Mesenchymal stem cell (in vitro differentiated cells and primary cell): ENCODE measurements at places on chromosomes 12 and 14.

GRCh38 chr14:103001226-103001625 is 56.1 kb downstream of the CDC42BPB start:
- H3K4me3 ChIP-seq = no peak overlapping the region
- H3K36me3 ChIP-seq = peaks cover 89% of the 10 kb centered on the region
- no peaks in the 10 kb centered on the region for H3K27me3 ChIP-seq
- H3K27ac ChIP-seq = no peak overlapping the region
- peaks cover 15% of the 10 kb centered on the region for H3K4me1 ChIP-seq

DNA sequence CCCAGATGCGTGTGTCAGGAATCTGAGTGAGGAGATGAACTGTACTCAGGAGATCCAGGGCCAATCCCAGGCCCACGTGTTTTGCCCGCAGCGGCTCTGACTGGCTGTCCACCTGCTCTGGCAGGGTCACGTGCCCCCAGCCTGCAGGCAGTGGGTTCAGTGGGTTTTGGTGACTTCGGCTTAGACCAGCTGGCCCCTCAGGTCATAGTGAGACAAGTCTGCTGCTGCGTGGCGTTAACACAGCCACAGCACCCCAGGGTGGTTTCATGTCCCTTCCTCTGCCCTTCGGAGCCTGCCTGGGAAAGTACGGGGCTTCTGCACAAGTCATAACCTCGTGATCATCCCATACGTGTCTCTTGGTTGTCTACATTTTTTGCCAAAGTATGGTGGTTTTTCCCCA is 2.6 kb downstream of the FBRSL1 start:
- peak overlapping the region; percentile 84 for H3K4me3 ChIP-seq
- no peak overlapping the region for H3K27ac ChIP-seq
- DNase-seq = no peak
- no peaks in the 10 kb centered on the region for H3K27me3 ChIP-seq
- H3K4me1 ChIP-seq = peaks cover 61% of the 10 kb centered on the region

GRCh38 chr12:39620659-39621658 is 1.4 kb upstream of the ABCD2 start:
- DNase-seq = peak; percentile 29

DNA sequence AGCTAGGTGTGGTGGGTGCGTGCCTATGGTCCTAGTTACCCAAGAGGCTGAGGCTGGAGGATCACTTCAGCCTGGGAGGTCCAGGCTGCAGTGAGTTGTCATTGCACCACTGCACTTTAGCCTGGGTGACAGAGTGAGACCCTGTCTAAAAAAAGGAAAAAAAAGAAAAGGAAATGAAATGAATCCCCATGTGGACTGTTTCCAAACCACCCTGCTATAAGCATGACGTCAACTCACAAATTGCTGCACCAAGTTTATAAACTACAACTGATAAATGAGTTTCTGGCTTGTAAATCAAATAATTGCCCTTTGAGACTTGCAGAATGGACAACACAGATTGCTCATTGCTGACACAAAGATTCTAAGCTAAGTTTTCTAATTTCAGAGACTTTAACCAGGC is 51.0 kb upstream of the STK38L start:
- peak; percentile 80 for DNase-seq
- no peak overlapping the region for H3K4me3 ChIP-seq
- H3K4me1 ChIP-seq = peaks cover 1% of the 10 kb centered on the region
- H3K36me3 ChIP-seq = no peaks in the 10 kb centered on the region

DNA sequence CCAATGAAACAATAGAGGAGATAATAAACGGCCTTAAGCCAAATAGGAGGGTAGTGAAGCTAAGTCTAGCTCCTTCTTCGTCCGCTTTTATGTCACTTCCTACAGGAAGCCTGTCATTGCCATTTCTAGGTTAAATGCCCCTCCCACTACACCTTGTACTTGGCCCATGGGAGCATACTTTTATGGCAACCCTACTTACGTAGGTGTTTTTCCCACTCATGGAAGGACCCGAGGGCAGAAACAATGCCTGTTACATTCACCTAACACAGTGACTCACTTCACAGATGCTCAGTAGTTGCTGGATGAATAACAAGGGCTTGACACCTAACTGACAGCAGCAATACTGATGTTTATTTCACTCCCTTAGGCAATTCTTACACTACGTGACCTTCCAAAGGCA is 44.5 kb downstream of the ALKBH1 start:
- H3K27ac ChIP-seq = no peak overlapping the region
- H3K4me3 ChIP-seq = no peak overlapping the region
- DNase-seq = peak; percentile 12
- H3K4me1 ChIP-seq = peaks cover 4% of the 10 kb centered on the region

GRCh38 chr14:105350450-105351244 is 36.1 kb downstream of the PACS2 start:
- H3K36me3 ChIP-seq = peaks cover 47% of the 10 kb centered on the region
- H3K4me1 ChIP-seq = peaks cover 13% of the 10 kb centered on the region
- no peaks in the 10 kb centered on the region for H3K27me3 ChIP-seq
- H3K4me3 ChIP-seq = no peak overlapping the region

- peaks cover 13% of the 10 kb centered on the region for H3K4me1 ChIP-seq
Observed at GRCh38 chr14:96035456-96035855, 3.7 kb upstream of the C14orf132 start.

DNA sequence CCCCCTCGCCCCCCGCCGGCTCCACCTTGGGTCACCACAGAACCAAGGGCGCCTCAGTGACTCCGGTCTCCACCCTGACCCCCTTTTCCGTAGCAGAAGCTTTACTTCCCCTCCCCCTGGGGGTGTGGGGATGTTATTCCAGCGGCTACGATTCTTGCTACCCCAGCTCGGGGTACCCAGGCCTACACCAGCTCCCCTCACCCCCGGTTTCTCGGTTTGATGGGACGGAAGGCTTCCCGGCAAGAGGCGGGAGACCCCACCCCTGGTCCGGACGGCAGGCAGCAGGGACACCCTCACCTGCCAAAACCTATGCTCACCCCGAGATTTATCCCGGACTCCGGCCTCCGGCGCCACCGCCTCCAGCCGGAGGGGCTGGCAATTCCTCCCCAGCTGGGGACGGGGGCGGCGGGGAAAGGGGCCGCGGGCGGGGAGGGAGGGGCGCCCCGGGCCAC is 619 bp downstream of the RAB15 start:
- peak overlapping the region; percentile 60 for H3K27ac ChIP-seq
- H3K4me3 ChIP-seq = peak overlapping the region; percentile 77
- DNase-seq = no peak
- peaks cover 34% of the 10 kb centered on the region for H3K4me1 ChIP-seq

DNA sequence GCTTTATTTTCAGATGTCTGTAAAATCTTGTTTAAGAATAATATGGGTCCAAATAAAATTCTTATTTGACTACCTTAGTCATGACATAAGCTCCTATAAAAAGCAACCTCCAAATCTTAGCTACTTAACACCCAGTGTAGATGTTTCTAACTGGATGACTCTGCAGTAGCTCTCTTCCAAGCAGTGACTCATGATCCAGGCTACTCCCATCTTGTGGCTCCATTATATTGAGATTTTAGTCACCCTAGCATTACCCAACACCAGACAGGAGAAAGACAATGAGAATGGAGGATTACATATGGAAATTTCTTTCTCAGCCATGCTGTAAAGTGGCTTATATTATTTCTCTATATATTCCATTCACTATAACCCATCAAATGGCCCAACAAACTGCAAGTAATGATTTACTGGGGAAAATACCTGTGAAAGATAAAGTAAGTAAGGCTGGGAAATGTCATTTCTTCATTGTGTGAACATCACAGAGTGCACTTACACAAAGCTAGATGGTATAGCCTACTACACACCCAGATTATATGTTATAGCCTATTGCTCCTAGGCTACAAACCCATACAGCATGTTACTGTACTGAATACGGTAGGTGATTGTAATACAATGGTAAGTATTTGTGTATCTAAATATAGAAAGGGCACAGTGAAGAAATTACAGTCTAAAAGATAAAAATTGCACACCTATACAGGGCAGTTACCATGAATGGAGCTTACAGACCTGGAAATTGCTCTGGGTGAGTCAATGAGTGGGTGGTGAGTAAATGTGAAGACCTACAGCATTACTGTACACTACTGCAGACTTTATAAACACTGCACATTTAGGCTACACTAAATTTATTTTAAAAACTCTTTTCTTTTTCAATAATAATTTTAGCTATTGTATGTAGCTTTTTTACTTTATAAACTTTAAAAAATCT is 163.2 kb downstream of the DYRK2 start:
- no peaks in the 10 kb centered on the region for H3K27me3 ChIP-seq
- peak; percentile 53 for DNase-seq
- no peak overlapping the region for H3K4me3 ChIP-seq
- H3K27ac ChIP-seq = no peak overlapping the region

GRCh38 chr14:100727086-100727872 is 587 bp downstream of the DLK1 start:
- H3K27me3 ChIP-seq = peaks cover 83% of the 10 kb centered on the region
- DNase-seq = no peak
- peaks cover 7% of the 10 kb centered on the region for H3K4me1 ChIP-seq
- H3K27ac ChIP-seq = no peak overlapping the region
- no peaks in the 10 kb centered on the region for H3K36me3 ChIP-seq

- no peak overlapping the region for H3K4me3 ChIP-seq
- H3K27me3 ChIP-seq = peaks cover 9% of the 10 kb centered on the region
- no peak for DNase-seq
- H3K36me3 ChIP-seq = no peaks in the 10 kb centered on the region
- H3K27ac ChIP-seq = no peak overlapping the region
Observed at GRCh38 chr12:13523536-13524307, 327.2 kb downstream of the EMP1 start.

GRCh38 chr14:72986214-72986613 is 40.7 kb downstream of the ZFYVE1 start:
- no peak for DNase-seq
- no peaks in the 10 kb centered on the region for H3K4me1 ChIP-seq
- H3K27me3 ChIP-seq = no peaks in the 10 kb centered on the region
- peaks cover 35% of the 10 kb centered on the region for H3K36me3 ChIP-seq
- no peak overlapping the region for H3K27ac ChIP-seq

DNA sequence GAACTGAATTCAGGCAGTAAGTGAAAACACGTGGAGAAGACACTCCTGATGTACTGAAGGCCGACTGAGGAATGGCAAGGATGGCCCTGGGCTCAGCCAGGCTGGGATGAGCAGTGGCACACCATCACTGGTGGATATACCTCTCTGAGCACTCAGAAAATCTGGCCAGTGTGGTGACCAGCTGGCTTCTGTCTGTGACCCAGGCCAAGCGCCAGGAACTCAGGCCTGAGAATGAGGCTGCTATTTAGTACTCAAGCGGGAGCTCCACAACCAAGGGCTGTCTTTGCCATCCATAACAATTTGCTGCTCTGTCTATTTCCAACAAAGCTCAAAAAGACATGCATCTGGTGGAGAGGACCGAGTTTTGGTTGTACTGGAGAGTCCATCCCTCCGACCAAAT is 586.3 kb downstream of the BCL11B start:
- no peak for DNase-seq
- no peak overlapping the region for H3K27ac ChIP-seq
- no peaks in the 10 kb centered on the region for H3K36me3 ChIP-seq
- H3K27me3 ChIP-seq = no peaks in the 10 kb centered on the region
- no peak overlapping the region for H3K4me3 ChIP-seq

- H3K4me3 ChIP-seq = no peak overlapping the region
- no peaks in the 10 kb centered on the region for H3K27me3 ChIP-seq
- no peaks in the 10 kb centered on the region for H3K36me3 ChIP-seq
Observed at GRCh38 chr12:21384261-21384660, 11.6 kb downstream of the IAPP start.

DNA sequence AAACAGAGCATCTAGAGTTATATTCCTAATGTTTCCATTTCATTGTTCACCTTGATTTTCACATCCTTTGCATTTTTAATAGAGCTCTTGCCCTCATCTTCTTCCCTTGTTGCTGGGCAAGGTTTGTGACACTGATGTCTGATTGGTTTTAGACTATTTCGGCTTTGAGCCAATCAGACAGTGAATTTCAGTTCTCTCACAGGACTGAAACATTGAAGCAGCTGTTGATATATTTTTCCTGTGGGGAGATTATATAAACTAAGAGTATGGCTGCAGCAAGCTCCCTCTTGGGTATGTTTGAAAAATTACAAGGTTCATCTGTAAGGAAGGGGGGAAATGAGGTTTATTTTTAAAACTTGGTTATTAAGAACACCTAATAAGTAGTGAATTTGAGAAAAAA is 51.2 kb downstream of the ATF7IP start:
- no peaks in the 10 kb centered on the region for H3K27me3 ChIP-seq
- peak overlapping the region; percentile 35 for H3K27ac ChIP-seq
- no peaks in the 10 kb centered on the region for H3K36me3 ChIP-seq
- no peak overlapping the region for H3K4me3 ChIP-seq
- peaks cover 1% of the 10 kb centered on the region for H3K4me1 ChIP-seq

GRCh38 chr12:64950711-64951298 is 126.4 kb downstream of the TBC1D30 start:
- peaks cover 30% of the 10 kb centered on the region for H3K27me3 ChIP-seq
- no peaks in the 10 kb centered on the region for H3K36me3 ChIP-seq
- H3K27ac ChIP-seq = no peak overlapping the region

GRCh38 chr14:89317051-89317691 is 99.9 kb downstream of the FOXN3 start:
- H3K36me3 ChIP-seq = peaks cover 19% of the 10 kb centered on the region
- H3K4me1 ChIP-seq = peaks cover 2% of the 10 kb centered on the region
- H3K27ac ChIP-seq = no peak overlapping the region

DNA sequence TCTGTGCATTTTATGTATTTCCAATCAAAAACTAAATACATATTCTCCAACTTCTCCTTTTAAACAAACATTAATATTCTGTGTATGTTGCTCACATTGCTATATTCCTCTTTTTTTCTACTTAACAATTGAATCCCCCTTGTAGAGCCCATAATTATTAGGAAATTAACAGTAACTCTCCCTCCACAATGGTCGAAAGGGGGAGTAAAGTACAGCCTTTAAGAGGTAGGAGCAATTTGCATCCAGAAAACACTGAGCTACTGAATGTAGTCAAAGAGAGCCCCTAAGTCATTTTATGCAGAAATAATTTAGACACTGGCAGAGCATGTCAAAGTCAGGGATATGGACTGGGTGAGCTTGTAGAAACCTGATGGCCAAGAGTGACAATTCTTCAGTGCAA is 57.2 kb upstream of the SCN8A start:
- H3K27ac ChIP-seq = no peak overlapping the region
- H3K27me3 ChIP-seq = peaks cover 30% of the 10 kb centered on the region
- H3K36me3 ChIP-seq = no peaks in the 10 kb centered on the region
- peaks cover 3% of the 10 kb centered on the region for H3K4me1 ChIP-seq

GRCh38 chr12:31736472-31736871 is 7.7 kb upstream of the AMN1 start:
- H3K27me3 ChIP-seq = no peaks in the 10 kb centered on the region
- H3K36me3 ChIP-seq = no peaks in the 10 kb centered on the region
- H3K4me1 ChIP-seq = peaks cover 4% of the 10 kb centered on the region
- DNase-seq = peak; percentile 92
- no peak overlapping the region for H3K4me3 ChIP-seq

GRCh38 chr14:53999061-53999488 is 42.5 kb upstream of the BMP4 start:
- peaks cover 7% of the 10 kb centered on the region for H3K4me1 ChIP-seq
- no peaks in the 10 kb centered on the region for H3K36me3 ChIP-seq
- peak; percentile 74 for DNase-seq
- peak overlapping the region; percentile 96 for H3K27ac ChIP-seq
- H3K4me3 ChIP-seq = no peak overlapping the region

DNA sequence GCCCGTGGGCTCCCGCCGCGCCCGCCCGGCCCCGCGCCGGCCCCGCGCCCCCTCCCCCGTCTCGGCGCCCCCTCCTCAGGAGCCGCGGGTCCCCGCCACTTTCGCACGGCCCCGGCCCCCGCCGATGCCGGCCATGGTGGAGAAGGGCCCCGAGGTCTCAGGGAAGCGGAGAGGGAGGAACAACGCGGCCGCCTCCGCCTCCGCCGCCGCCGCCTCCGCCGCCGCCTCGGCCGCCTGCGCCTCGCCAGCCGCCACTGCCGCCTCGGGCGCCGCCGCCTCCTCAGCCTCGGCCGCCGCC is 263 bp downstream of the RCOR1 start:
- H3K4me1 ChIP-seq = peaks cover 20% of the 10 kb centered on the region
- H3K36me3 ChIP-seq = no peaks in the 10 kb centered on the region
- H3K27me3 ChIP-seq = no peaks in the 10 kb centered on the region
- no peak overlapping the region for H3K27ac ChIP-seq
- no peak for DNase-seq
